Fibroblast of skin of left quadriceps (primary cell): ENCODE measurements at places on chromosomes 7 and 10.

DNA sequence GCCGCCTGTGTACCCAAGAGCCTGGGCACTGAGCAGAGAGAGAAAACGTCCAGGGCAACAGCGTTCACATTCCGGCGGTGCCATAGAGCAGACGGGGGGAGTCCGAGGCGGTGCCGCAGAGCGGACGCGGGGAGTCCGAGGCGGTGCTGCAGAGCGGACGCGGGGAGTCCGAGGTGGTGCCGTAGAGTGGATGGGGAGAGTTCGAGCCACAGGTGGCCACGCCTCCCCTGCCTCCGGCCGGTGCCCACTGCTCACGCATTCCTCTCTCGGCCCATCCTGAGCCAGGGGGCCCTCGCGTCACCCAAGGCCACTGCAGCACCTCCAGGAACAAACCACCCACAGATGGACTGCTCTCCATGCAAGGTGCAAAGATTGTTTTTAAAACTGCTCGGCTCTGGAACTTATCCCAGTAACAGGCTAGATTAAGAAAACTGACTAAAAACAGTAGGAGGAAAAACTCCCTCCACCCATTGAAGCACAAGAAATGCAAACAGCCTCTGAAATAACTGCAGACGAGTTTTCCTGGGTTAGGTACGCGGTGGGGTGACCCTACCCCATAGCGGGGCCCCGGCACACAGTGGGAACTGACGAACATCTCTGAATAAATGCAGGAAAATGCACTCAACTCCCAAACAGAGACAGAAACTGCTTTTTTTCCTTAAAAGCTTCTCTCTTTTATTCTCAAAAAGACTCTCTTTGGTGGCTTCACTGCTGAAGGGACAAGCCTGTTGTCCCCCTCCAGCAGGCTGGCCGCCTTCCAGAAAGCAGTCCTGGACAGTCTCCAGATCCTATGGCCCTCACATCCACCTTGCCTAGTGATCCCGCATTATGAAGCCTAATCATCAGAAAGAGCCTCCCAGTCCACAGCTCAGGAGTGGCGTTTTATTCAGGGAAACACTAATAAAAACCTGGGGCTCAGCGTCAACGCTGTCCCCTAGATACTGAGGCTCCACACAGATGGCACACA lies 55.9 kb downstream of the DIP2C start:
- no peak for DNase-seq

GRCh38 chr7:45515346-45515745 lies 58.8 kb upstream of the ADCY1 start:
- DNase-seq: no peak

DNA sequence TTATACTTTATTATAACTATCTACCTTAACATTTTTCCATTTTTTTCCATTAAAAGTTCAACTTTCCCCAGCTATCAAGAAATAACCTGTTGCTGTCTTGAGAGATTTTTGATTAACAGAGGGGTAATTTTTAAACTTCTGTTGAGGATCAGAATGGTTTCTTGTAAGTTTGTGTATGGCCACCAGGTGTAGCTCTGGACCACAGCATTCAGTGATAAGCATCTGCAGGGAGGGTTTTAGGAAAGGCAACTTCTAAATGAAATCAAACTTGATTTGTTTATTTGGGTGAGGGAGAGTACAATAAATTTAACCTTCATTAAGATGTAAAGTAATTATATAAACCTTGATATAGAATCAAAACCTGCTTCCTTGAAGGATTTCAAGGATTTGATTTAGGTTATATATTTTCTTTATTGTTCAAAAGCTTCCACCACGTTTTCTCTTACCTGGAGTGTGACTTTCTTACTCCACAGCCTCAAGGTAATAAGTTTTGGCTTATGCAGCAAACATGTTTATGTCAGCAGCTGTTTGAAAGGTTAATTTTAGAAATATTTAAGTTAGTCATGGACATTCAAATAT lies 153.3 kb downstream of the STK31 start:
- DNase-seq: peak; percentile 15

- no peak for DNase-seq
Measured at GRCh38 chr10:28043941-28044340, 45.1 kb upstream of the ODAD2 start.

DNA sequence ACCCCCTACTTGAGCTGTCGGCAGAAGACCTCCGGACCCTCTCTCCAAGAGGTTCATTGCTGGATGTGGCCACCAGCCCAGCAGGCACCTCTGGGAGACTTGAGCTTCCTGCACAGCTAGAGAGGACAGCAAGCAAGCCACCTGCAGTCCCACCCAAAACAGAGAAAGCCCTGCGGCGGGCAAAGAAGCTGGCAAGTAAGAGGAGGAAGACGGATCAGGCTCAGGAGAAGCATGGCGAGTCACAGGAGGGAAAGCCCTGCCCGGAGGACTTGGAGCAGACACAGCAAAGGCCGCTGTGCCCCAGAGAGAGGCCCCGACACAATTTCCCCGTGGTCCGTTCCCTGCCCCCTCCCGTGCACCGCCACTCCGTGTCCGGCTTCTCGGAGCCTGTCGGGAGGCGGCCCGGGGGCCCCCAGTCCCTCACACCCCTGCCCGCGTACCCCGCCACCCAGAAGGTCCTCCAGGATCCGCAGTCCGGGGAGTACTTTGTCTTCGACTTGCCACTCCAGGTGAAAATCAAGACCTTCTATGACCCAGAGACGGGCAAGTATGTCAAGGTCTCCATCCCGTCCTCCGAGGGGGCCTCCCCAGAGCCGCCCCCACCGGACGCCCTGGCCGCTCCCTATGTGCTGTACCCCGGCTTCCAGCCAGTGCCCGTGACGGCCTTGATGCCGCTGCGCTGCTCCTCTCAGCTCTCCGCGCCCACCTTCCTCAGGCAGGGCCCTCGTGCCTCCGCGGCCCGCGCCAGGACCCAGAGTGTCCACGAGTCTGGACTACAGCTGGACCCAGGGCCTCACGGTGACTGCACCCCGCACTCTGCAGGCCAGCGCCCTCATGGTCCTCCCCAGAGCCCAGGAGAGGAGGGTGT lies 27.2 kb downstream of the C10orf71 start:
- DNase-seq: no peak

GRCh38 chr7:134472572-134473244 lies 13.8 kb upstream of the AKR1B1 start:
- DNase-seq: no peak

- DNase-seq: no peak
Measured at GRCh38 chr10:119494236-119495020, 48.1 kb downstream of the RGS10 start.

DNA sequence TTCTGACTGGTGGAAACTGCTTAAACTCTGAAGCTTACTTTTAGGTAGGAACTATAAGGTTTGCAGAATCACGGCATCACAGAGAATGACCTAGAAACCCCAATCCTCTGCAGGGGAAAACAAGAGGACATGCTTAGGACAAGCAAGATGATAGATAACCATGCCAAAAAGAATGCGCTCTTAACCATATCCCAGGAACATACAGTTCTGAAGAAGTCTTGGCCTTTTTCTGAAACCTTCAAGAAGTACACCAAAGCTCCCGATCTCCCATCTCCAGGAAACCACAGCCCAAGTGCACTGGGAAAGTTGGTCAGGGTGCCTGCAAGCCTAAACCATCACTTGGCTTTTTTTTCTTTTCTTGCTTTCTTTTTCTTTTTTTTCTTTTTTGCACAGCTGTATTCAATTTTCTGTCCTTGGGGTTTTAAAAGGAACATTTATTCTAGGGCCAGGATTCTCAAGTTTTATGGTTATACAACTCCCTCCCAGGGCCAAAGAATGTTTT lies 12.2 kb upstream of the SVIL start:
- DNase-seq: peak; percentile 57

DNA sequence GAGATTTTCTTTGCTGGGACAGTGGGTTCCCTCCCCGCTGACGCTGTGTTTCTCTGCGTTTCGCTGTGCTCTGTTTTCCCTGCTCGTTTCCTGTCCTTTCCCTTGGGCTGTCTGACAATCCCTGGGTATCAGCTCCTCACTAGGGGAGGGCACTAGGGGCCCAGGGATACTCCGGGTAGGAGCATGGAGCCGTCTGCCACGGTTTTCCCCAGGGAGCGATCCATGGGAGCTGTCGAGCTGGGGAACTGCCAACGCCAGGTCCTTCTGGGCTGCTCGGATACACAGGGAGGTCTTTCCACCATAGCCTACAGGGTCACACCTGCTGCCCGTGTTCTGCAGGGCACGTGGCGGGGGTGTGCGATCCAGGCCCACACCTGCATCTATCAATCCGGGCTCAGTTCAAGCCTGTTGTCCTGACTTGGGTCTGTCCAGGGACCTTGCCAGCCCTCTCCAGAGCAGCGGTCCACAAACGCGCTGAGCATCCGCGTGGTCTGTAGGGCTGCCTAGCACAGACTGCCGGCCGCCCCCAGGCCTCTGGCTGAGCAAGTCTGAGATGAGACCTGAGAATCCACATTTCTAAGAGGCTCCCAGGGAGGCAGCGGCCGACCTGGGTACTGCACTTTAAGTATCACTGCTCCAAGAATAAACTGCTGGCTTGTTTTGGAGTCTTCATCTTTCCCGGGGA lies 263.1 kb downstream of the ELFN1 start:
- DNase-seq: no peak

GRCh38 chr7:158371856-158372255 lies 215.8 kb downstream of the PTPRN2 start:
- no peak for DNase-seq

DNA sequence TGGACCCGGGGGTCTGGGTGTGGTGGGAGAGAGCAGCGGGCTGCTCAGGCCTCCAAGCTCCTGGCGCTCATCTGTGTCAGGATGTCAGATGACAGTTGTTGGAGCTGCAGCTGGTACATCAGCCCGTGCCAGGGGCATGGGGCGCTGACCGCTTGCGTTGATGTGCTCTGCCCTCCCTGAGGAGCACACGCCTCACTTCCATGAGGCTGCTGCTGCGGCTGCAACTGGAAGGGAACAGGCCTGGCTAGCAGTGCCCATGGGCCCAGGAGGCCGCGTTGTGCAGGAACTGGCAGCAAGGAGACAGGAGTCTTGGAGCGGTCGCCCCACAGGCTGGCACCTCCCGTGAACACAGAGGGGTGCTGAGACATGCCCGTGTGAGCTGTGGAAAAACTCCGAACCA lies 361.3 kb upstream of the MKI67 start:
- no peak for DNase-seq

DNA sequence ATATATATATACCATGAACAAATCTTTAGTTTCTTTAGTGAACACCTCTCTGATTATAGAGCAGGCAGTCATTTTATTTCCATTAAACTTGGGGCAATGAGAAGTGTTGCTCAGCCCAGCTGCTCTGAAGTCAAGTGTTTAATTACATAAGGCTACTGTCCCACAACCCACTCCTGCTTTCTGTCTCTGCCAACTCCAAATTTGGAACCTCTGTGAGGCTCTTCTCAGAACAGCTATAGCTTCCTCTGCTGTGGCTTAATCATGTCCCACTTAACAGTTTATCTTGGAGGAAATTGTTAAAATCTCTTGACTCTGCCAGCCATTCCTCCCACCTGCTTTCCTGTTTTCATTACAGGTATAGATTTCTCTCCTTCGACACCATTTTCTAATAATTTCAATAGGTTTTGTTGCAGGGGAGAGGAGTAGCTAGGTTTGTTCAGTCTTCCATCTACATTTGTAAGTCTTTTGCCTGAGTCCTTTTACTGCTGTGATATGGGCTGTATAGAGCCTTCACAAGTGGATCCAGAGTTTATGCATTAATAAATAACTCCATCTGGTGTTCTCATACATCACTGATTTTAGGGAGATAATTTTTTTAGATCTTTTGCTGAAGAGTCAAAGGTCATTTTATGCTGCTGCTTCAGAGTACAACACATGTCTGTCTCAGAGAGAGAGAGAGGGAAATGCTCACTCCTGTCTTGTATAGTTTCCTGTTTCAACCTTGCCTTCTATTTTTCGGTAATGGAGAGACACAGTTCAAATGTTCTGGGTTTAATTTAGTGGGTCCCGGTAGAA lies 170.4 kb downstream of the WNT2 start:
- no peak for DNase-seq

DNA sequence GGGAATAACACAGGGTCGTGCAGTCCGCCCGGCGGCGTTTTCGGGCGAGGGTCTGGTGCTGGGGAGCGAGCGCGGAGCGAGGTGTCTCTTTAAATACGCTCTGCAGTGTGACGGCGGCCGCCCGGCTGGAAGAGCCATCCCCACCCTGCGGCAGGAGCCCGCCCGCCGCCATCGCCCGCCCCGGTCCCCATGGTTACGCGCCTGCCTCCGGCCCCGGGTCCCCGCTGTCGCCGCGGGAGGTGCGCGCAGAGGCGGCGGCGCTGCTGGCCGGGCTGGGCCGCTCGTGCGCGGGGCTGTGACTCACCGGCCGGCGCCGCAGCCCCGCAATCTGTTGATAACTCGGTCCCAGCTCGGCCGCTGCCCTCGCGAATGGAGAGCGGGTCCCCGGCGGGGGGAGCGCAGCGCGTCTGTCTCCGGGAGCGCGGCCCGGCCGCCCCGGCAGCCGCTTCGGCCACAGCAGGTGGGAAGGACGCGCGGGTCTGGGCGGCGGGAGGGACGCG lies at the start of gene ADGRA1:
Gene ADGRA1 (plus strand): TSS at position 246 of the 500 bp plus-strand sequence. CDS start 986 bp downstream, outside the sequence.
- no peak for DNase-seq

DNA sequence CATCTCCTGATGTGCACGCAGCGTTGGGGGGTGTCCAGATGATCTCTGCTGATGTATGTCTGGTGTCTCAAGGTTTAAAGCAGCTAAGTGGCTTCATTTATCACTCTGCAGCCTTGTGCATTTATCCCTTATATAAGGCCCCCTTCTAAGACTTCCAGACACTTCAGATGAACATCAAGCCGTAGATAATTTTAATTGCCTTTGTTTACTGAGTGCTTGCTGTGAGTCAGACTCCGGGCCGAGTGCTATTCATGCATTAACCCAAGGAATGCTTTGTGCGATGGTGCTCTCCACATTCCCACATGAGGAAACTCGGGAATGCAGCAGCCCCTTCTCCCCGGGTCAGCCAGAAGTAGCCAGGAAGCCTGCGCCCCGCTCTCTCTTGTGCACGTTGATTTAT lies 328.6 kb upstream of the COBL start:
- no peak for DNase-seq

DNA sequence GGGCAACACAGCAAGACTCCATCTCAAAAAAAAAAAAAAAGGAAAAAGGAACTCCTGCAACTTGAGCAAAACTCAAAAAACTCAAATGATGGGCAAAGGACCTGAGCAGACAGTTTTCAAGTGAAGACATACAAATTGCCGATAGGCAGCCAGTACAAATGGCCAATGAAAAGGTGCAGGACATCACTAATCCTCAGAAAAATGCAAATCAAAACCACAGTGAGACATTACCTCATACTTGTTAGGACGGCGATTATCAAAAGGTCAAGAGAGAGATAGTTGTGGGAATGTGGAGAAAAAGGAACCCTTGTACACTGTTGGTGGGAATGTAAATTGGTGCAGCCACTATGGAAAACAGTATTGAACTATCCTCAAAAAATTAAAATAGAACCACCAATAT lies 16.8 kb downstream of the SVOPL start:
- no peak for DNase-seq

DNA sequence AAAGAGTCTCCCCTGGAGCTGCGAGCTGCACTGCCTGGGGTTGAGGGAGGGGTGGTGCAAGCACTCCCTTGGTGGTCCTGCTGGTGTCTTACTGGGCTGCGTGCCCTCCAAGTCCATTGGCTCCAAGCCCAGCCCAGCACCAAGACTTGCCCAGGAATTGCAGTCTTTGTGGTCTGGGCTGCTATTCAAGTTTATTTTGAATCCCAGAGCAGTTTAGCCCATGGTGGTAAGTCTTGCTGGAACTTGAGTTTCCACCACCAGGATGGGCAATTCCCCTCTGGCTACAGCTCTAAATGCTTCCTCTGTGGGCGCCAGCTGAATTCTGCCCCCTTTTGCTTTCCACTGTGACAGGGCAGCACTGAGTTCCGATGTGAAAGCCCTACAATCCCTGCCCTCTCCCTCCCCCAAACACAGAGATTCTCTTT lies 25.1 kb downstream of the GALNT11 start:
- peak; percentile 12 for DNase-seq
